ENCODE measurements at places on chromosomes 3 and 15.

DNA sequence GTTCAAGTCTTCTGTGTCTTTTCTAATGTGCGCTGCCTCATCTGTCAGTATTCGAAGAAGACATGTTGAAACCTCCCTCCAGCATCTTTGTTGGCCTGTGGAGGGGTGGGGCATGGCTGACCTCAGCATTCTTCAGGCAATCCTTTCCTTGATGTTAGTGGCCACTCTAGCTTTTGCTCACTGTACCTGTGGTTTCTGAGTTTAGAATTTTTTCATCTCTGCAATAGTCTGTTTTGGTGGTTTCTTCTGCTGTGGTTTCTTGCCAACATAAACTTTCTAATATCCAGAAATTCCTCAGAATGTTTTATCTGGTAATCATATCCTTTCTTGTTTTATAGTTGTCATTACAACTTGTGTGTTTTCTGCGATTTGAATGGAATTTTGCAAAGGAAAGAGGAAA lies 251.3 kb upstream of the NR2E3 start:
- DNase-seq, result no peak

- no peak for DNase-seq
Observed at GRCh38 chr3:31289584-31289983, 243.1 kb upstream of the STT3B start.

DNA sequence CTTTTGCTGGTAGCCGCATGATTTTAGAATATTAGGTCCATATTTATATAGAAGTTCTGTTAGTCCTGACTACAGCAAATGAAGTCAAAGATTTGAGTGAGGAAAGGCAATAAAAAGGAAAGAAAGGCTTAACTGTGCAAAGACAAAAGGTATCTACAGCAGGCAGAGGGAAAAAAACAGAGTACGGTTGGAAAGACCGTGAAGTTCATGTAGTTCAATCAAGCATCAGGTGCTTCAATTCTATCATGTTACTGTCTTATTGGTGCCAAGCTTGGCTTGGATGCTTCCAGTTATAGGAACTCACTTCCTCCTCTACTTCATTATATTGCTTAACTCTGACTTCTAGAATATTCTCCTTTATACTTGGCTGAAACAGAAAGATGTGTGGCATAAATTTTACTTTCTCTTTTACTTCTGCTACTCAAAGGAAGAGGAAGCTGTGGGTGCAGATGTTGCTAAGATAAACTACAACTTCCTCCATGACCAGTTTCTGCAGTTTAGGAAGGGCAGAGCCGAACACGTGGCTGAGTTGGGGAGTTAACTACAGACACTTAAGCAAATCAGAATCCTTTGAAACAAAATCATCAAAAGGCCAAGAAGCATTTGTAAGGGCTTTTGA lies 72.6 kb upstream of the ZBED2 start:
- DNase-seq, result peak; percentile 59

- no peak for DNase-seq
Observed at GRCh38 chr3:64104691-64105111, 81.4 kb upstream of the PSMD6 start.

- DNase-seq, result no peak
Observed at GRCh38 chr3:69087030-69087791, 2.5 kb downstream of the ARL6IP5 start.

GRCh38 chr3:193491026-193491425 lies 63.7 kb downstream of the ATP13A4 start:
- DNase-seq, result no peak

DNA sequence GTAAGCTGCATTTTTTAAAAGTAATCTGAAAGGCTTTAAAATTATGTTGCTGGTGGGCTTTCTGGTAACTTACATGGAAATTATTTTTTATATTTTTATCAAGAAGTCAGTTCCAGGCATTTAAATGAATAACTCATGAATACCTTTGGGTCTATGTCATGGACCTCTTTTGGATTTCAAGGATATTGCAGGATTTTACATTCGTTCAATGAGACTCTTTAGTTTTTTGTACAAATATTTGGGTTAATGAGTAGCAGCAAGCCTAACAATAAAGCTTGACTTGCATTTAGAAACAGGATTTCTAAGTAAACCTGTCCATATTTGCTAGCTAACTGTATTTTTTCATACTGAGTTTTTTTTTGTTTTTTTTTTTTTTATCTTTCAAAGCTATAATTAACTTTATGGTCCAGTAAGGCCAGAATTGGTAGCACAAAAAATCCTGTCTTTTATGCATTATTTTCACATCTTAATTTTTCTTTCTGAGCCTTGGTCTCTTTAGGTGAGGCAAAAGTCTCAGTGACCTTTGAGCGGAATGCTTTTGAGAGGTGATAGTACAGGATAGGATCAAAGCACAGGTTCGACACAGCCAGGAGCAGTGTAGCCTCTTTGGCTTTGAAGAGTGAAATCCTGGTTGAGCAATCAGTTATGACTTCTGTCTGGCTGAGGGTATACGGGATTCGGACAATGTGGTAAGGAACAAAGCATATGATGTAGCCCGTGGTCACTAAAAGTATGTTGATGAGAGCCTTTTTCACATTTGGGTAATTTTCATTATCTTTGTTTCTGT lies 4.8 kb downstream of the GPR171 start:
- no peak for DNase-seq

GRCh38 chr3:37779289-37780152 lies 82.2 kb upstream of the CTDSPL start:
- DNase-seq, result no peak

- DNase-seq, result no peak
Observed at GRCh38 chr3:12893247-12893646, 51.9 kb upstream of the RPL32 start.

GRCh38 chr3:3087716-3088465 lies 22.3 kb downstream of the IL5RA start:
- no peak for DNase-seq

DNA sequence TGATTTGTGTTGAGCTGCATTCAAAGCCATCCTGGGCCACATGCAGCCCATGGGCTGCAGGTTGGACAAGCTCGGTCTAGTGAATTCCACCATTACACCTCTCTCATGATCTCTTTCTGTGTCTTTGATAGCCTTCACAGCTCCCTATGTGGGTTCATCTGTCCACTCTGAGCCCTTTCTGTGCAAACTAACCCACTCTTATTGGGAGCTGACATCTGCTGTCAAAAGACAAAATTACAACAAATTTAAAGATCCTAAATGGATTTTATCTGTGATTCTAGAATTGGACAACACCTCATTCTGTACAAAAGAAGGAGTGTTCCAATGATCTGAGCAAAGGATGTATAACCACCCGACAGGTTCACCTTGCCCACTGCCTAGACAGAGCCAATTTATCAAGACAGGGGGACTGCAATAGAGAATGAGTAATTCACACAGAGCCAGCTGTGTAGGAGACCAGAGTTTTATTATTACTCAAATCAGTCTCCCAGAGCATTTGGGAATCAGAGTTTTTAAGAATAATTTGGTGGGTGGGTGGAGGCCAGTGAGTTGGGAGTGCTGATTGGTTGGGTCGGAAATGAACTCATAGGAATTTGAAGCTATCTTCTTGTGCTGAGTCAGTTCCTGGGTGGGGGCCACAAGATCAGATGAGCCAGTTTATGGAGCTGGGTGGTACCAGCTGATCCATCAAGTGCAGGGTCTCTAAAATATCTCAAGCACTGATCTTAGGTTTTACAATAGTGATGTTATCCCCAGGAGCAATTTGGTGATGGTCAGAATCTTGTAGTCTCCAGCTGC lies 2.6 kb upstream of the XYLB start:
- DNase-seq, result no peak

- no peak for DNase-seq
Observed at GRCh38 chr3:148066802-148067201, 630.9 kb upstream of the AGTR1 start.

GRCh38 chr15:75104804-75105557 lies 81.6 kb downstream of the PPCDC start:
- DNase-seq, result peak; percentile 6

- no peak for DNase-seq
Observed at GRCh38 chr3:136817448-136817847, 1.5 kb upstream of the SLC35G2 start.

DNA sequence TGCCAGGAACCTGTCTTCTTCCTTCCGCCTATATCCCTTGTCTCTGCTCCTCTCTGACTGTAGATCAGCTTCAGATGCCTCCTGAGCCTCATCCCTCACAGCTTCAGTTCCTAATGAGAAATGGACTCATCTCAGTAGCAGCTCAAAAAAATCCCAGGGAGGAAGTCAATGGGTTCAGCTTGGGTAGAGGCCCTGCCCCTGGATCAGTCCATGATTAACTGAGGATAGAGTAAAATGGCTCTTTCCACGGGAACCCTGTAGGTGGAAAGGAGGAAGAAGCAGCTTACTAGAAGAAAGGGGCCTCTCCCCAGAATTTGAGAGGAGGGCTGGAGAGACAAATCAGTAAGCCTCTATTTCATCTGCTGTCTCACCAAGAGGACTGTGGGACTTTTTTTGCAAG lies 26.9 kb upstream of the HCN4 start:
- DNase-seq, result no peak

DNA sequence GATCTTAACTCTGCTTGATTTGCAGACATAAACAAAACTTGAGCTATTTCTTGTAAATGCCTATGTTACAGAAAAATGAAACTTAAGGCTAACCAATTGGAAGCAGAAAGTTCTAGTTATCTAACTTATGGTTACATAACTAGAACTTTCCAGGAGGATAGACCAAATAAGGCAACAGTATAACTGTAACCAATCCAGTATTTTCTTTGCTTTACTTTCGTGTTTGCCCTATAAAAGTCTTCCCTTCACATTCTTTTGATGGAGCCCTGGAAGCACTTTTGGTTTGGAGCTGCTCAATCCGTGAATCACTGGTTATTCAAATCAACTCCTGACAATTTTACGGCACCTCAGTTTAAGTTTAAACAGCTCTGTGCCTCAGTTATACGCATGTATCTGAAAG lies 164.6 kb downstream of the SUCLG2 start:
- DNase-seq, result no peak

DNA sequence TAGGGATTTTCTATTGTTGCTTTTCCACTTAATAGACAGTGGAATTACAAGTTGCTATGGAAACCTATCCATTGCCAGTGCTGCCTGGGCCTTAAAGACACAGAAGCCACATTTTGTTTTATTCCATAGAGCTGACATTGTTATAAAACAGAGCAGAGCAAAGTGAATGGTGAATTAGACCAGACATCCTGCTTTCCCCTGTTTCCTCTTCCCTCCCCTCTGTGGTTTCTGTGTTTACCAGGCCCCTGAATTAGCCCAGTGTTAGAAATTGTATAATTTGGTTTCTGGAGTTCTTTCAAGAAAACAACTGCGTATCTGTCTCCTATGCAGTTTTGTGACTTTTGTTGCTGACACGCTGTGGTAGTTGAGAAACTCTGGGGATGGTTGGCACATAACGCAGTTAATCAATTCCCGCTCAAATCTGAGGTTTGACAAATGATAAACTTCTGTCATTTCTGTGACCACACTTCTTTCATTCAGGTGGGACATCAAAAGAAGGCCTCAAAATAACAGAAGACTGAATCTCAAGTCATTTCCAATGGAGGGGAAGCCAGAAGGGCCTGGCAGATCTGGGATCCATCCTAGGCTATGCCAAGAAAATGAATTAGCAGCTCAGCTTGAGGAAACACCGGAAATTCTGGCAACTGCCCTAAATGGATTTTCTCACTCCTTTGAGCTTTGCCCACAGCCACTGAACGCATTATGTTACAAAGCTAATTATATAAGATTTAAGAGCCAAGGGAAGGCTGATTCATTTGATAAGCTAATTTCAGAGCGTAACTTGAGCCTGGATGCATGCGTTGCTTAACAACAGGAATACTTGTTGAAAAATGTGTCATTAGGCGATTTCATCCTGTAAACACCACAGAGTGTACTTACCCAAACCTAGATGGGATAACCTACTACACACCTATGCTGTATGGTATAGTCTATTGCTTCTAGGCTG lies 46.9 kb downstream of the NR1D2 start:
- no peak for DNase-seq

- no peak for DNase-seq
Observed at GRCh38 chr3:106825962-106826605, 551.2 kb upstream of the CCDC54 start.

- DNase-seq, result peak; percentile 54
Observed at GRCh38 chr15:85582131-85583079, 202.0 kb downstream of the AKAP13 start.

DNA sequence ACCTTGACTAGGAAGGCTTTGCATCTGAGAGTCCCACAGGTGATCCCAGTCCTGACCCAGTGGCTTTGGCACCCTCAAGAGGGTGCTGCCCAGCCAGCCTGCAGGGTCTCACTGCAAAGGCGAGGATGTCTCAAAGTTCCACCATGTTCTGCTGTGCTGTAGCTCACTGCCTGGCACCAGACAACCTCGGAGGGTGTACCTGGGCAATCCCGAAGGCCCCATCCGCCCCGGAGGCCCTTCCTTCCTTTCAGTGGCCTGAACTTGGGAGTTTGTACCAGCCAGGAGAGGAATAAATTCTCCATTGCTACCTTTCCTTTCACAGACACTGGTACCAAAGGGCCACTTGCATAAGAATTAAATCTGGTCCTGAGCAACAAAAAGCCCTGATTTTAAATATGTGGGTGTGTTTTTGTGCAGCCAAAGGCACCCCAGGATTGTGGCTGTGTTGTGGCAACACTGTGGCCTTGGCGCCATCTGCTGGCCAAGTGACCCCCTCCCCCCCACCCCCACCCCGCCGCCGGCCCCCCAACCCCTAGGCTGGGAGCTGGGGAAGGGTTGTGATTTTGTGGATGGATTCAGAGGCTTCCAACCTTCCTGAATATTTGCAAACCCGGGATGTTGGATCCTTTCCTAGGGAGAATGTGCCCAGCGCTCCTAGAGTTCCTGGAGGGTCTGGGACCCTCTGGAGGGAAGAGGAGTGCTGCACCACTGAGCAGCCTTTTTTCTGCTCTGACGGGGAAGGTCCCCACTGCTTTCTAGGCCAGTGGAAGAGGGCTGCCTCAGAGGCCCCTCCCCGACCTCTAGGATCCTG lies 9.7 kb upstream of the PTPN23 start:
- DNase-seq, result peak; percentile 12

- DNase-seq, result no peak
Observed at GRCh38 chr3:183158113-183158512, 4.4 kb downstream of the LAMP3 start.

DNA sequence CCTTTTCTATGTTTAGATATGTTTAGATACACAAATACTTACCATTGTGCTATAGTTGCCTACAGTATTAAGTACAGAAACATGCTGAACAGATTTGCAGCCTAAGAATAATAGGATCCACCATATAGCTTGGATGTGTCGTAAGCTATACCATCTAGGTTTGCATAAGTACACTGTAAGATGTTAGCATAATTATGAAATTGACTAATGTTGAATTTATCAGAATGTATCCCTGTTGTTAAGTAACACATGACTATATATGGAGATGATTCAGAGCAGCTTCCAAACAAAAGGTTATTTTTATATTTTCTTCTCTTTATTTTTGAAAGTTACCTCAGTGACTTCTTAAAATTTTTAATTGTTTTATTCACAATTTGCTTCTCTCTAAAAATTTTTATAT lies 2.4 kb downstream of the SLC28A2 start:
- DNase-seq, result no peak

GRCh38 chr3:39479701-39480414 lies 12.4 kb downstream of the MOBP start:
- DNase-seq, result no peak

DNA sequence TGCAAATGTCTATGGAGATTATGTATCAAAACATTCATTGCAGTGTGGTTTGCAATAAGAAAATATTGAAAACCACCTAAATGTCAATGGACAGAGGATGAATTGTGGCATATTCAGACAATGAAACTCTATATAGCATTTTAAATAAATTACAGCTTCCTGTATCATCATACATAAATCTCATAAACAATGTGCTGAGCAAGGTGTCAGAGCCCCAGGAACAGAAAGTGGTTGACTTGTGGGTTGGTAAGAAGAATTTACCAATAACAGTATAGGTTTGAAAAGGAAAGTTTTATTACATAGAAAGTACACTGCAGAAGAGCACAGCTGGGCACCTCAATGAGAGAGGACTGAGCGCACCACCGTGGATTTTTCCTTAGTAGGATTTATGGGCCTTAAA lies 75.2 kb downstream of the ZMAT3 start:
- DNase-seq, result no peak

Measured in activated CD4-positive, alpha-beta T cell treated with anti-CD3 and anti-CD28 coated beads, Interleukin-2, amount 50 U/mL, for 4 hours (primary cell).